ENCODE measurements at places on chromosomes 2 and 18.

GRCh38 chr2:215455958-215456357, 20.1 kb upstream of the FN1 start:
- DNase-seq = no peak

DNA sequence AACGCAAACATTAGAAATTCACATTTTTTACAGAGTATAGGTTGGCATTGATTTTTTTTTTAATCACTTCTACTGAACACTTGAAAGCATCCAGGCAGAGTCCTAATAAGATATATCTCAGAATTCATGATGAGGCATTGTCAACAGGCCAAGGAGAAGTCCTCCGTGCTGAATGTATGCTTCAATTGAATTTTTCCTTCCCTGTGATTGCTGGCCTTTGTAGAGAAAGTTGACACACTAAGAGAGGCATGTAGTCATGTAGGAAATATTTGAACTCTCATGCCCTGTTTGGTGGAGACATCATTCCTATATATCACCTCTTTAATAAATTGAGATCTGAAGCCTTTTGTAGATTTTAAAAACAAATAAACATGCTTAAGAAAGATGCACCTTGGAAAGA, 844.9 kb downstream of the CPS1 start:
- no peak for DNase-seq

DNA sequence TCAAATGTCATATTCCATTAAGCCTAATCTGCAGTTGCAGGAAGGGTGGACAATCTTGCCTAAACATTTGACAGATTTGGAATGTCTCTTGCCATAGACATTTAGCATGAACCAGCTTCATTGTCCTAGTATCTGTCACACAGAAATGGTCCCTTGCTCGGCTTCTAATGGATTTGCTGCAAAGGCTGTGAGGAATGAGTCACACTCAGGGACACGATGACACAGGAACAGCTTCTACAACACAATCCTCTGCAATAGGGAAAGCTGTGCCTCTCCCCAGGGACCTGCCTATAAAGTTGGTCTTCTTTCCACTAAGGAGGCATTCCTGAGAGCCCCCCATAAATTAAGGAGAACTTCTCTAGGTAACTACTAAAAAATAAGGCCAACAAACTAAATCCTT, 155.1 kb upstream of the L3MBTL4 start:
- DNase-seq = no peak

DNA sequence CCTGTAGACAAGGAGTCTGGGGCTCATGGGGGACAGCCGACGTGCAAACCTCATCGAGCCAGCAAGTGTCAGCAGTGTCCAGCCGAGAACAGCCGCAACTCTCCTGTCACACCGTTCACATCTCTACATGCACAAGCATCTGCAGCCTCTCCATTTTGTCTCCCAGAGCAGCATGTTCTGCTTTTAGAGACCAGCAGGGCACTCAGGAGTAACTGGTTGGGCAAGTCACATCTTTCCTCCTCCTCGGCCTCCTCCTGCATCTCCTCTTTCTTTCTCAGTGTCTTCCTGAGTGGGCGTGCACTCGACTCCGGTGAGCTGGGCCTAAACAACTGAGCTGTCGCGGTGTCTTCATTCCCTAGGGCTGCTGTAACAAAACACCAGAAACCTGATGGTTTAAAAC, 249.9 kb downstream of the SH3BP4 start:
- DNase-seq = no peak

GRCh38 chr2:98538280-98539041, 69.9 kb downstream of the COA5 start:
- no peak for DNase-seq

DNA sequence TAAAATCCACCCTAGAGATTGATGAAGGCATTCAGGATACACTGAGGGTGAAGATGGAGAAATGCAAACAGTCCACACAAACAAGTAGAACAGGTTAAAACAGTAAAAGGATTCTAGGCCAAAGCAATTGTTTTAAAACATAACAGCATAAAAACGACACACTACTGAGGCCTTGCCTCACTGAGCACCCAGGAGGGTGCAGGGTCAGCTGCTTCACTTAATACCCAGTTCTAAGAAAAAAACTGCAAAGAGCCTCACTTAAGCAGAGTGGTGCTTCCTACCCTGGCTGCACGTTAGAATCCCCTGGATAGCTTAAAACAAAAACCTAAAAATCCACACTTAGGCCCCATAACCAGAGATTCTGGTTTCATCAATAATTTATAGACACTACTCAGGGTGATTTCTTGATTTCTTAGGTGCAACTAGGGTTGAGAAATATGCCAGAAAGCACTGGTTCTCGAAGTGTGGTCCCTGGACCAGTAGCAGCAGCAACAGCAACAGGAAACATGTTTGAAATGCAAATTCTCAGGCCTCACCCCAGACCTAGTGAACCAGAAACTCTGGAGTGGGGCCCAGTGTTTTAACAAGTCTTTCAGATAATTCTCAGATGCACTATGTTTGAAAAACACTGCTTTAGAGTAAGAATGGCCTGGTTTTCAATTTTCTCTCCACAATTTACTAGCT, 279.1 kb downstream of the ZEB2 start:
- no peak for DNase-seq

GRCh38 chr2:141519906-141520305, 610.9 kb downstream of the LRP1B start:
- DNase-seq = no peak

DNA sequence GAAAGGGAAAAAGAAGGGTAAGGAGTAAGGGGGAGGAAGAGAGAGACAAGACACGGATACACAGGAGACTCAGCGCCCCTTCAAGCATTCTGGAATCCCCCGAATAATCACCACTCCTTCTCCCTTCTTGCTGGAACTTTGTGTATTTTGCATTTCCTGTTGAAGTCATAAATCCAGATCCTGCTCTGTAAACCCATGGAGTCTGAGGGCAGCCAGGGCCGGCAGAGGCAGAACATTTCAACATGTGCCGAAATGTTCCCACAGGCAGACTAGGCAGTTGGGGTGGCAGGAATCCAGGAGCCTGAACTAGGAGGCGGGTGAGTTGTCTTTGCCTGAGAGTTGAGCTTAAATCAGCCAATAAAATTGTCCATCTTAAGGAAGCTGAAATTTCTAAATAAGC, 193.1 kb downstream of the SH3RF3 start:
- no peak for DNase-seq

DNA sequence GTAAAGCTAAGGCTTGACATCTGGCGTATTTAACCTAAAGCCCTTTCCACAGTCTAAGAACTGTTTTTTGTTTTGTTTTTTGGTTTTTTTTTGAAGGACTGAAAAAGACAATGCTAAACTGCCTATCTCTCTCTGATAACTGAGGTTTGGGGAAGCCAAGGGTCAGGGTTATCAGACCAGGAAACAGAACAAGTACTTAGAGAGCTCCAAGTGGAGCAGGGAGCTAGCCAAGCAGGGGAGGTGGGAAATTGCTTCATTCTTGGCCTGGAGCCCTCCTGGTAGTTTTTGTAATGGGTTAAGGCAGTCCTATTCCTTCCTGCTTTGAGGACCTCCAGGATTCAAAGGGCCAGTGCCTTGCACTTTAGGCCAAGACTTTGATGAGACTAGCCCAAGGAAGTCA, 154.3 kb upstream of the LTBP1 start:
- no peak for DNase-seq

- DNase-seq = no peak
These were observed 13.3 kb upstream of the ZNF521 start for GRCh38 chr18:25365242-25365641.

DNA sequence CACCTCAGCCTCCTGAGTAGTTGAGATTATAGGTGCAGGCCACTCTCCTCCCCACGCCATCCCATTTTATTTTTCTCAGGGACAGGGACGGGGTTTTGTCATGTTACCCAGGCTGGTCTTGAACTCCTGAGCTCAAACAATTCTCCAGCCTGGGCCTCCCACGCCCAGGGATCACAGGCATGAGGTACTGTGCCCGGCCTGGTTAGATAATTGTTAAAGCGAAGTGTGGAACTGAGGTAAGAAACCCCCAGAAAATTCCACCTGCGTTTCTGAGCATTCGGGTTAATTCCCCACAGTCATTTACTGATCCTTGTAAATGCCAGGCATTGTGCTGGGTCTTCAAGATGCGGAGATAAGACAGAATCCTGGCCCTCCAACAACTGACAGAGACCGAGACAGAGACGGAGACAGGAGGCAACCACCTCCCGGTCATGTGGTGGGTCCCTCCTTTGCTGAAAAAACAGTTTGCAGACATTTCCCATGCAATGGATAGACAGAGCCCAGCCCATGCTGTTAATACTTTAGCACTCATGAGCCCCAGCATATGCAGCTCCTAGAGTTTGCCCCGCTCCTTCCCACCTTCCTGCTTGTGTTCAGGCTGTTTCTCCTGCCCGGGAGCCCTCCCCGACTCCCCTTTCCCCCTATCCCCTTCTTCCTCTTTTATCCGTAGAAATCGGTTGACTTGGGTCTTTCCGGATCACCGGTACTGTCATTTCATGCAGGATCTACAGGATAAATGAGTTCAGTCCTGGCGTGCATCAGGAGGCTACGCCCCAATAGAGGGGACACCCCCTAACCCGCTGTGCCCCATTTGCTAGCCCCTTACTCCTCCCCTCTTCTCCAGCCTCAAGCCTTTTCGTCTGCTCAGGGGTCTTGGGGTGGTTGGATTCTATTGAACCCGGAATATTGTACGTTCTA, 1.6 kb upstream of the RHOB start:
- no peak for DNase-seq

DNA sequence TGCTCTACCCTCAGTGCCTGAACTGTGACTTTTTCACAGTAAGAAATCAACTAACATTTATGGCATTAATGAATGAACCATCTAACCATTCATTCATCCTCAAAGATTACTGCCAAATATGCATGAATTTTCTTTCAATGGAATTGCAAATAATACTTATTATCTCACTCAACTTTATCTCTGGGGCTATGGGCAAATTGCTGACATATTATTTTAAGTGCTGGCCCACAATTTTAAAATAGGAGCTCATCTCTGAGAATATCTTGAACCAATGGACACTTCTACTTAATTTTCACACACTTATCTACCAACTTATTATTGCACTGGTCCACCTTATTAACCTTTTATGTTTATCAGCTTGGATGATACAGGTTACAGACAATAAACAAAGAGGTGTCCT, 182.8 kb downstream of the RBM43 start:
- DNase-seq = no peak

GRCh38 chr2:31236433-31237205, 2.7 kb downstream of the EHD3 start:
- no peak for DNase-seq

- DNase-seq = peak; percentile 38
These were observed 87.9 kb downstream of the UGGT1 start for GRCh38 chr2:128178650-128179460.

DNA sequence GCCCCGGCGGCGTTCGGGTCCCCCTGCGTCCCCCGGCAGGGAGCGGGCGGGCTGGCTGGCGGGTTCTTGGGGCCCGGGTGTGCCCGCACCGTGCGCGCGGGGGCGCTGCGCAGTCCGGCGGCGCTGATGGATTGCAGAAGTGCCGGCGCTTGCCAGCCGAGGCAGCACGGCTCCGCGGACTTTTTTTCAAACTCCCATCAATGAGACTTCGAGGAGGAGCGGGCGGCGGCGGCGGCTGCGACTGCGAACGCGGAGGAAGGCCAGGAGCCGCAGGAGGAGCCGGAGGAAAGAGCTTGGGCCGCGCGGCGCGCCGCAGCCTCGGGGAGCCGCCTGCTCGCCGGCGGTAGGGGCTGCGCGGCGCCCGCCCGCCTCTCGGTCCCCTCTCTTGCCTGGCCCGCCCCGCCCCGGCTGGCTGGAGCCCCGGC, at the start of gene GLI2:
TSS of gene GLI2 (plus strand) at position 123 of the 425 bp plus-strand sequence. CDS start 61,453 bp downstream, outside the sequence.
- peak; percentile 53 for DNase-seq

Measured in SW 1271 (cell line).